ENCODE measurements at places on chromosomes 1 and 21. TPM values are rescaled to one million over a fixed set of nuclear protein-coding genes. Genes with fewer than 3 reads are reported as not detected.

The MYOM3 gene
- 0.12 TPM for total RNA-seq

The IL10 gene
- total RNA-seq = not detected

The POU3F1 gene
- total RNA-seq = not detected

The C1orf167 gene
- total RNA-seq = 0.93 TPM

The UBL4B gene
- 0.51 TPM for total RNA-seq

The PRRC2C gene
- 30.3 TPM for total RNA-seq

The FHAD1 gene
- 0.26 TPM for total RNA-seq

The GPR25 gene
- not detected for total RNA-seq

The TSACC gene
- not detected for total RNA-seq

The CHD5 gene
- total RNA-seq = under 0.01 TPM

The LCE3E gene
- not detected for total RNA-seq

The AJAP1 gene
- total RNA-seq = not detected

The KRTAP21-2 gene
- not detected for total RNA-seq

The SPATA6 gene
- 5.8 TPM for total RNA-seq

The TNNI3K gene
- total RNA-seq = not detected

The FNDC5 gene
- total RNA-seq = 2.9 TPM

The CFAP107 gene
- total RNA-seq = not detected

The EXTL1 gene
- total RNA-seq = 0.60 TPM

The SCMH1 gene
- 18.8 TPM for total RNA-seq

The CFHR4 gene
- not detected for total RNA-seq

The ILDR2 gene
- total RNA-seq = 0.09 TPM

The FGGY gene
- total RNA-seq = 21.4 TPM

The CFHR3 gene
- not detected for total RNA-seq

The EDARADD gene
- total RNA-seq = not detected

The AMY1A gene
- total RNA-seq = not detected

The RIPPLY3 gene
- not detected for total RNA-seq

The SRM gene
- total RNA-seq = 59.8 TPM

The MYOG gene
- 8.9 TPM for total RNA-seq

The KCNJ6 gene
- total RNA-seq = 0.09 TPM

The LCE1A gene
- total RNA-seq = not detected

The SDHC gene
- 20.9 TPM for total RNA-seq

The ORC1 gene
- 0.35 TPM for total RNA-seq

The ANGPTL3 gene
- not detected for total RNA-seq

The TBX19 gene
- 0.12 TPM for total RNA-seq

The MFAP2 gene
- 118 TPM for total RNA-seq

The ATP1A4 gene
- total RNA-seq = not detected

The GREM2 gene
- total RNA-seq = 0.43 TPM

The PLA2G2C gene
- total RNA-seq = not detected

The HES2 gene
- total RNA-seq = not detected

The HSD11B1 gene
- total RNA-seq = 49.4 TPM

The BMP8B gene
- not detected for total RNA-seq

The RBM11 gene
- 0.77 TPM for total RNA-seq

The F11R gene
- total RNA-seq = 11.7 TPM

The PCP4 gene
- not detected for total RNA-seq

The RGS7 gene
- not detected for total RNA-seq

The CLDN19 gene
- total RNA-seq = not detected

The FCGR3A gene
- total RNA-seq = not detected

The ABCA4 gene
- not detected for total RNA-seq

The NPHS2 gene
- not detected for total RNA-seq

The ADAM30 gene
- not detected for total RNA-seq

The DENND4B gene
- 19.1 TPM for total RNA-seq

The SEC16B gene
- total RNA-seq = 1.5 TPM

The PRRX1 gene
- 73.5 TPM for total RNA-seq
